Activated naive CD4-positive, alpha-beta T cell (primary cell): ENCODE measurements at places on chromosomes 5 and 9.

DNA sequence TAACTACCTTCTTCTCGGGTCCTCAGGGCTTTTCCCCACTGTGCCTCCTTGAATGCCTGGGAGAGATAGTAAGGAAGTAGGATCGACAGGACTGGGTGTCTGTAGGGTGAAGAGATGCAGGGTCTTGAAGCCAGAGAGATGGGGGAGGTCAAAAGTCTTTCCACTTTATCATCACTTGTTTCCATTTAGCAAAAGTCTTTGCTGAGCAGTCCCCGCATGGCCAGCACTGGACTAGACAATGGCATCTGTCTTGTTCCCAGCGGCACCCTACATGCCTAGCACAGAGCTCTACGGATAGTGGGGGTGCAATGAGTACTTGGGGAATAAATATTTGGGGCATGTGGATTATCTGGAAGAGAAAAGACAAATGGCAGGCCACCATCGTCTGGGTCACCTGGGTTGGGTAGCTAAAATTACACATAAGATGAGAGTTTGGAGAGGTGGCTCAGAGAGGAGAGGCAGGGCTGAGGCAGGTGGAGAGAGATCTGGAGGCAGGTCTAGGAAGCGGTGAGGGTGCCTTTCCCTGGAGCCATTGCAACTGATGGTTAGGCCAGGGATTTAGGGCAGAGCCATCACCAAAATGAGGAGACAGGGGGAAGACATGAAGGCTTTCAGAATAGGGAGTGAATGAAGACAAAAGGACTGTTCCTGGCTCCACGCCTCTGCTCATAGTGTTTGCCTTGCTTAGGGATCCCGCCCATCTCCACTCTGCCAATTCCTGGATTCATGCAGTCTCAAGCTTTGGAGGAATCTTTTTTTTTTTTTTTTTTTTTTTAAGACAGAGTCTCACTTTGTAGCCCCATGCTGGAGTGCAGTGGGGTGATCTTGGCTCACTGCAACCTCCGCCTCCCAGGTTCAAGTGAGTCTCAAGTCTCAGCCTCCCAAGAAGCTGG is 250.8 kb upstream of the KLF4 start:
- no peak for DNase-seq

DNA sequence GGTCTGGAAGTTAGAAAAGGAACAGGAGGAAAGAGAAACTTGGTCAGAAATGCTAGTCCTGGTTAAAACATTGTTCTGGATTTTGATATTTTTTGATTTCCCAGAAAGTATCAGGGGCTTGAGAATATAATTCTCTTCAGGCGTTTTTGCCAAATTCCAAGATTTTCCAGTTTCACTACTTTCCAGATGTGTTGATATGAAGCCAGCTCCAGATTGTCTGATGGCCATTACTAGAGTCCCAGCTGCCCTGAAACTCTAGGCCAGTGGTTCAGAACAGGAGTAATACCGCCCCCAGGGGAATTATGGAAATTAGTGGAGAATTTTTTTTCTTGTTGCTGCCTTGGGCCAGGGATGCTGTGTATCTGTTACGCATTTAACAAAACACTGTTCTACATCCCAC is 88.6 kb downstream of the KCNN2 start:
- DNase-seq = no peak

- no peak for DNase-seq
These were observed 108.8 kb upstream of the MAP3K1 start for GRCh38 chr5:56706504-56706903.

GRCh38 chr5:21689587-21689986 is 1163.6 kb downstream of the CDH12 start:
- DNase-seq = no peak

- no peak for DNase-seq
These were observed 29.2 kb downstream of the PROP1 start for GRCh38 chr5:177966839-177967166.

DNA sequence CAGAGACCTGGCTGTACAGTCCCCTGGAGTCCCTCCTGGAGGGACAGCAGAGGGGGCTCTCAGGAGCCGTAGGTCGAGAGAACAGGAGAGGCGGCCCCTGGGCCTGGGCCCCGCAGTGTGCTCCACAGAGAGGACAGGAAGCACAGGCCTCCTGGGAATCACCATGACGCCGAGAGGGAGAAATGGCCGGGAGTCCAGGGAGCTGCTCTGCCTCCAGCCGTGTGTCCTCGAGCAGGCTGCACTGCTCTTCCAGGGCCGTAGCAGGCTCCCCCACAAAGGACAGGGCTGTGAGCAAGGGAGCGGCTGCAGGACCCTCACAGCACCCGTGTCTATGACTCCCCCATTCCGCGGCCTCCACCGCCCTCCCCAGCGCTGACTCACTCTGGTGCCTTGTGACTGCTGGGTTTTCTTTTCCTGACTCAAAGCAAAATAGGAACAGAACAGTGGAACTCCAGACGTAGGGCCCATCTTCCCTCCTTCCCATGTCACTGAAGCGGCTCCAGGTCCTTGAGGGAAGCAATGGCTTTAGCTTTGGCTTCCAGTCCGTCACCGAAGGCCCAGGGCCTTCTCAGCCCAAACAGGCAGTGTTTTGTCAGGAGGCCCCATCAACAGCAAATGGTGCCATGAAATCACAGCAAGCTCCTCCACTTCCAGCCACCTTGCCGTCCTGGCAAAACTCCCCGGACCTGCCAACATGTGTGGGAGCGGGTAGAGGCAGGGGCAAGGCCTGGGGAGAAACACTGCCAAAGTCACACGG is 114.2 kb downstream of the LHFPL2 start:
- no peak for DNase-seq

- no peak for DNase-seq
These were observed 1951.4 kb upstream of the WWC1 start for GRCh38 chr5:166340039-166340438.

DNA sequence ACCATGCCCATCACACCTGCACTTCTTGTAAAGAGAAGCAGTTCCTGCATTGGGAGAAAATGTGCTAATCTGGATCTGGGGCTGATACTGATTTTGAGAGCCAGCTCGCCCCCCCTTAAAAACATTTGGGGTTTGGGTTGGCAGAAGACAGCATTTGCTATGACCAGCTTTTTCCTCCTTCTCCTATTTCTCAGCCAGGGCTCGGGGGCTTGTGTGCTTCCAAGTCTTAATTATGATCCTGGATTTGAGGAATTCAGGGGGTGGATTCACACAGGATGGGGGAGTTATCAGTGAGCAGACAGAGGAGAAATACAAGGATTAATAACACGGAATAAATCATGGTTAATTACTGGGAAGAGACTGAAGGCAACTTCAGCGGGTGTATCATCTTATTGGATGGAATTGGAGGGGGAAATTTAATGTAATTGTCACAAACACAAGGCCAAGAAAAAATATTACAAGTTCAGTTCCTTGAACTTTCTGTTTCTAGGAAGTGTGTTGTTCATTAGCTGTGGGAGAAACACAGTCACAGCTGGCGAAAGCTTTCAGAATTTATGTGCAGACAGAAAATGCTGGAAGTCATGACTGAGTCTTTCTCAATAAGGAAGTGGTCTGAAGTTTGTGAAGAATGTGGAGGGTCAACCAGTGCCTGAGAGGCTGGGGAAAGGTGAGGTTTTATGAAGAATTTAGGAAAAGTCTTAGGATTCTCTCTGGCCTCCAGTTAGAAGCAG is 15.3 kb downstream of the C9orf152 start:
- DNase-seq = no peak

DNA sequence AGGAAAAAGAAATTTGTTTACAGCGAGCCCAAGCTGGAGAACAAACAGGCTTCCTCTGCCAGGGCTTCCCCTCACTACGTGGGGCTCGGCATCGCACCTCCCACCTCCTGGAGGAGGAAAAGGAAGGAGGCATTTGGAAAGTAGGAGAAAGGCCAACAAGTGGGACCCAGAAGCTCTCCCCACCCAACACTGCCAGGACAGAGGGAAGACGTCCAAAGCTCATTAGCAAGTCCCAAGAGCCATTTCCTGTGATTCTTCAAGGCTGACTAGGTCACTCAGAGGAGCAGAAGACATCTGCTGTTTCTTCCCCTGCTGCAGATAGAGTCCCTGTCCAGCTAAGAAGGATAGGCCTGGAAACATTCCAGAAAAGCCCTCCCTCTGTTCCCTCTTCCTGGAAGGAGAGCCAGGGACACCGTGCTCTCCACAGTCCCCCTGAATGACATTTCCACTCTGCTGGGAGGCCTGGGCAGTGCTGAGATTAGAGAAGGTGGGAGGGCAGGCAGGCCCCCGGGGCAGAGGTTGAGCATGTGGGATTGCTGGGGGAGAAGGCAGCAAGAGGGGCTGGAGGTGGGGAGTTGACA is 57.0 kb upstream of the NEURL1B start:
- no peak for DNase-seq

DNA sequence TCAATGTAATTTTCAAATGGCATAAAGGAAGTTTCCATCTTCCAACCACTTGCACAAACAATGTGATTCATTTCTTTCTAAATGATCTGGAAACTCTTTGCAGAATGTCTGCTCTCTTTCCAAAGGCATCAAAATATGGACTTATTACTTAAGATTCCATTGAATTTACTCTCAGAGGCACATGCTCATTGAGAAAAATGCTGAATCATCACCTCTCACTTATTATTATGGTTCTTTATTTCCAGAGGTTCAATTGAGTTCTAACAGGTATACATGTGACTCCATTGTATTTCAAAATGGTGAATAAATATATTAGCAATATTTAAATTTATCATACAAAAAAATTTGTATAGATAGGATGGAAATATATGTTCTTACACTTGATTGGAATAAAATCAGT is 1140.6 kb downstream of the EFNA5 start:
- DNase-seq = no peak

DNA sequence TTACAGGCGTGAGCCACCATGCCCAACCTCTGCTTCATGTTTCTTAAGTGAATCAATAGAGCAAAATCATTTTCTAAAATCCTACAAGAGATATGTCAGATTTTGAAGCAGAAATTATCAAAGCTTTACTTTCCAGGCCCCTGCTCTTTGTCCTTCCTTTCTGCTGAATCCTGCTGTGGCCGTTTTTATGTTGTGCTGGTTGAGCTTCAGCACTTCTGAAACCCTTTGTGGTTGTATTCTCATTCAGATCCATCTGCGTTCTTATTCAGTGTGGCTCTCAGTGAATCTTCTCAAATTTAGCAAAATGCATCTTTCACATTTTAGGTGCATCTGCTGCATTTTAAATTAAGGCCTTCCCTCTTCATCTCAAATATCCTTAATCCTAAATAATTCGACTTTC is 26.0 kb downstream of the JMY start:
- no peak for DNase-seq

GRCh38 chr5:141521244-141521781 is 32.4 kb downstream of the PCDHGC5 start:
- no peak for DNase-seq

DNA sequence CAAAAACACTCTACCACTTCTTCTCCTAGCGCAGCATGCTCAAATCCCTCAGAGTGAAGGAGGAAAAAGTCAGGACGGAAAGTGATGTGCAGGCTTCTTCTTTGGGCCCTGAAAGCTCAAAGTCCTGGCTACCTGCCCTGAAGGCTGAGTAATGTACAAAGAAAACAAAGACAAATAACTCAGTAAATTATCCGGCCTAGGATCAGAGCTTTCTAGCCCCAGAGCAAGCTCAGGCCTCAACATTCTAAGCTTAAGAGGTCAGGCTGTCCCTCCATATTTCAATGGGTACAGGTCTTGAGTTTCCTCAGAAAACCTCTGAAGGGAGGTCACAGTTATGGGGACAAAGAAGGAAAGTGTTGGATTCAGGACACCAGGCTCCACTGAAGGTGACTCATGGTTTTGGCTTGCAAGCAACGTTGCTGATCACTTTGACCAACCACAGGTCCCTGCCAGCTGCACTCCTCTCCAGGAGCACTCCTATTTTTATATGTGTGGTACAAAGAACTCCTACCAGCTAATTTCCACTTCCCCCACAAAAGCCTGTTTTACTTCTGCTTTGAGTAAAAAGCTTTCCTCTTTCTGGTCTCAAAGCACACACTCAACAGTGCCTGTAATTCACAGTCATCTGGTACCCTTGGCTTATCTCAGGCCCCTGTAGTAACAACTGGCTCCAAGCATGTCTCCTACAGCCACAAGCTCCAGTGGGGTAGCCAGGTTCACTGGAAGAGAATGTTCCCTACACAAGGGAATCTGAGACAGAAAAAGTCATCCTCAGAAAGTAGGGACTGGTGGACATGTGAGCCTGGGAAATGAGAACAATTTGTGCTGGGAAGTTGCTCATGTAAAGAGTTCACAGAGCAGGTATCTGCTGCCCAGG is 115.7 kb downstream of the UGCG start:
- no peak for DNase-seq

DNA sequence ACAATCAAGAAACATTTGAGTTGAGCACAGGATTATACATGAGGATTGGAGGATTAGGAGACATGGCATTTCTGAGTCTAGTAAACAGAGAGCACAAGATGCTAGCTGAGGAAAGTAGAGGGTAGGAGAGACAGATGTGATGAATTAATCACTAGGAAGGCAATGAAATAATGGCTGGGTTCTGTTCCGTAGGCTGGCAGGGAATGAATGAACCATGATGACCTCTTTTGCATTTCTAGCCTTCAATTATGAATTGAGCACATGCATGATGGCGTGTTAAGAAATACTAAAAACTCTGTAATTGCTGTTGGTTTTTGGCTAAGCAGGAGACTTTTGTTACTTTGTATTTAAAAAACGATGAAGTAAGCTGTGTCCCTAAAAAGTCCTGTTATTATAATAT is 420.0 kb upstream of the TLE4 start:
- no peak for DNase-seq

GRCh38 chr5:79471556-79471955 is 42.4 kb downstream of the HOMER1 start:
- DNase-seq = no peak

GRCh38 chr9:86079421-86079831 is 19.9 kb downstream of the GOLM1 start:
- no peak for DNase-seq

DNA sequence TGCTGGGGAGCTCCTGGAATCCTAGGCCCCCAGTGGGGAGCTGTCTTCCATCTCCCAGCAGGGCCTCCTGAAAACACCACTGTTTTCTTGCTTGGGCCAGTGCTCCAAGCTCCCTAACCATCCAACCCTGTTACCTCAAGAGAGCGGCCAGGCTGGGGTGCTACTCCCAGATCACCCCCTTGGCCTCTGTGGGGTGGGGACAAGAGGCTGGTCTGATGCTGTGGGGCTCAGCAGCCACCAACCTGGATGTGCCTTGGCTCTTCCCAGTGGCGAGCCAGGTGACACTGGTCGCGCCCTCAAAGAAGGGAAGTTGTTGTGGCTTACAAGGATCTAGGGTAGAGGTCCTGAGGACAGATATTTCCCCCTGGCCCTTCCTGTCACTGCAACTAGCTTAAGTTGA is 49.0 kb downstream of the SECISBP2 start:
- DNase-seq = no peak
